ENCODE measurements at places on chromosomes 2 and 18. TPM values are rescaled to one million over a fixed set of nuclear protein-coding genes. Genes with fewer than 3 reads are reported as not detected.

MITD1 gene
- total RNA-seq = 32.1 TPM

CNDP1 gene
- 0.15 TPM for total RNA-seq

ICA1L gene
- 0.91 TPM for total RNA-seq

SP9 gene
- total RNA-seq = not detected

- no peak for DNase-seq
- no peaks in the 10 kb centered on the region for H3K4me1 ChIP-seq
- no peaks in the 10 kb centered on the region for H3K27me3 ChIP-seq
These were observed 79.7 kb downstream of the RRM2 start for GRCh38 chr2:10202131-10202665.

DNA sequence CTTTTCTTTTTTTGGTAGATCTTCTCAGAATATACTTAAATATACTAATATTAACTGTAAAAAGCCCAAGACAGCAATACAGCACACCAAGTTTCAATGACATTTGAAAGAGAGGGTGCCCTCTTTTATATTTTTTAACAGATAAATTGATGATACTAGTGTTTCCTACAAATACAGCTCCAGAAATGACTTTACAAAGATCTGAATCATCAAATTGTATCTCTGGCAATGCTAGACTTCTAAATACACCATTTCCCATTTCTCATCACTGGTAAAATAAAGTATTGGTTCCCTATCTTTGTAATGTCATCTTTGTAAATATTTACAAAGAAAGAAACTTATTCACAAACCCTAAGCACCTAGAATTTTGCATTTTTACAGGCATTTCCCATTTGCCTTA is 281.3 kb downstream of the EXOC6B start:
- H3K4me3 ChIP-seq = no peak overlapping the region
- no peak overlapping the region for H3K27ac ChIP-seq
- H3K4me1 ChIP-seq = no peaks in the 10 kb centered on the region
- no peak for DNase-seq
- no peaks in the 10 kb centered on the region for H3K36me3 ChIP-seq

- H3K4me1 ChIP-seq = no peaks in the 10 kb centered on the region
- no peak overlapping the region for H3K4me3 ChIP-seq
These were observed 105.9 kb upstream of the RMDN2 start for GRCh38 chr2:37819186-37819585.

GRCh38 chr18:13626544-13626908 is 99.8 kb downstream of the FAM210A start:
- peaks cover 23% of the 10 kb centered on the region for H3K36me3 ChIP-seq
- no peaks in the 10 kb centered on the region for H3K27me3 ChIP-seq
- no peaks in the 10 kb centered on the region for H3K4me1 ChIP-seq
- no peak overlapping the region for H3K27ac ChIP-seq

DNA sequence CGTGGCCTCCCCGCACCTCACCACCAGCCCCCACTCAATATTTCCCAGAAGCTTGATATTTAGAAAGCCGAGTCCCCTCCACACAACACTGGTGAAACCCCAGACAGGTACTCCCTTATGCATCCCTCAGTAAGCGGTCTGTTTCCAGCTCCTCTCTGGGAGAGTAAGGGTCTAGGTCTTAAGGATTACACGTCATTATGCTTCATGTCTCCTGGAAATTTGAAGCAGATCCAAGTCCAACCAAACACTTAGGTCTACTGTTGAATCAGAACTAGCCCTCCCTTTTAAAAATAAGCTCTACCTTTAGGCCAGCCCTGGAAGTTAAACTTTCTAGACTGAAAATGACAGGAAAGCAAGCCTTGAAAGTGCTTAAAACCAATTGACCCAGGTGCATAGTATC is 1.5 kb upstream of the OST4 start:
- H3K4me1 ChIP-seq = peaks cover 44% of the 10 kb centered on the region
- H3K27me3 ChIP-seq = no peaks in the 10 kb centered on the region
- H3K4me3 ChIP-seq = no peak overlapping the region
- H3K36me3 ChIP-seq = peaks cover 12% of the 10 kb centered on the region
- DNase-seq = no peak

DNA sequence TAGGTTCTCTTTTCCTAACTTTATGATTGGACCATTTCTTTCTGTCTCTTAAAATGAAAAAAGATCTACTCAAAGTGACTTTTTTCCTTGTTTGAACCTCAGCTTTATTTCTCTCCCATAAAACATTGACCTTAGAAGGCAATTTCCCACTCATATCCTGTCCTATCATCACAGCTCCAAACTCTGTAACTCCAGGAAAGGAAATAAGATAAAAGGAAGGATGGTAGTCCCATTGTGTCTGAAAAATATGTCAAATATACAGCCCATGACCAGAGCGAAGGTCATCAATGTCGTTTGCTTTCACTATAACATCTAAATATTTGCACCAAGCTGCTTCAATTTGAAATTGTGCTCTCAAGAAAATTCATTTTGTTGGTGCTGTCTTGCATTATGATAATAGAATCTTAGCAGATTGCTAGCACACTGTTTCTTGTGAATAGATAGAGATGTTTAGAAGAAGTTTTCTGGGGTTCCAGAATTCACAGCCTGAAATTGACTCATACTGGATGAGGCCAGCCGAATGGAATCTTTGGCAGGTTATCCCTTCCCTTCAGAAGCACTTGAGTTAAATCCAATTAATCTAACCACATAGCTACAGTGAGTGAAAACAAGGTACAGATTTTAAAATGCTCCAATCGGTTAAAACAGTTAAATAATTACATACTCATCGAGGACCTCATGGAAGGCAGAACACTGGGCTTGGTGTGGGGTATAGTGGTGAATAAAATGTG is 95.1 kb downstream of the CRIM1 start:
- H3K4me3 ChIP-seq = no peak overlapping the region
- no peaks in the 10 kb centered on the region for H3K4me1 ChIP-seq
- no peaks in the 10 kb centered on the region for H3K36me3 ChIP-seq
- H3K27ac ChIP-seq = no peak overlapping the region
- H3K27me3 ChIP-seq = no peaks in the 10 kb centered on the region
